GM19239 (cell line): ENCODE measurements at places on chromosomes 3 and 15.

DNA sequence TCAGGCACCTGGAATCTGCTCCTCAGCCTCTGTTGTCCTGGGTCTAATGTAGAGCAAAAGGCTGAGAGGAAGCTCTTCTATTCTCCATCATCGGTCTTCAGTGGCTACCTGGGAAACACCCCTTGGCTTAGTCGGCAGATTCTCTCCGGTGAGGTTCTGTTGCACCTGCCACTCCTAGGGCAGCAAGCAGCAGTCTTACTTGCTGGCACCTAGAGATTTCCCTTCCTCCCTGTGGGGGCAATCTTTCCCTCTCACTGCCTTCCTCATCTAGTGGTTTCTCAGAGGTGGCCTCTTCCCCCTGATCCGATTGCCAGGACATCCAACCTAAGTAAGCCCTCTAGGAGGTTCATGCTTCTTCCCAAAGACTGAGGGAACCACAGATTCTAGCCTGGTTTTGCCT, 60.8 kb downstream of the PLS1 start:
- DNase-seq = no peak

DNA sequence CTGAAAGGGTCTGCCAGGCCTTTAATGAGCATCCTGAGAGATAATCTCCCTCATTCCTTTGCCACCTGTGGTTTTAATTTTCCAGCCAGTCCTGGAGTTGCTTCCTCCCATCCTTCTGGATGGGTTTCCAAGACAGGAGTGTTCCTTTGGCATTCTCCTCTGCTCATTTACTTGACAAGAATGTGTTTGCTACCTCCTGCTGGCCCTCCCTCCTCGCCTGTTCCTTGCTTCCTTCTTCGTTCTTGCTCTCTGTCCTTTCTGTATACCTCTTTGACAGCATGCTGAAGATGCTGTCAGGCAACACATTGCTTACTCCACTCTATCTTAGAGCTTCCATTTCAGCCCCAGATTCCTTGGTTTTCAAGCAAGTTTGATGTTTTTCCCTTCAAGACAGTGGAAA, 46.0 kb downstream of the ERC2 start:
- no peak for DNase-seq

- DNase-seq = no peak
Observed at GRCh38 chr3:189756582-189757078, 125.4 kb downstream of the TP63 start.

GRCh38 chr3:38985581-38985980, 66.2 kb downstream of the SCN11A start:
- no peak for DNase-seq

- DNase-seq = no peak
Observed at GRCh38 chr3:194906970-194907629, 221.4 kb downstream of the FAM43A start.

DNA sequence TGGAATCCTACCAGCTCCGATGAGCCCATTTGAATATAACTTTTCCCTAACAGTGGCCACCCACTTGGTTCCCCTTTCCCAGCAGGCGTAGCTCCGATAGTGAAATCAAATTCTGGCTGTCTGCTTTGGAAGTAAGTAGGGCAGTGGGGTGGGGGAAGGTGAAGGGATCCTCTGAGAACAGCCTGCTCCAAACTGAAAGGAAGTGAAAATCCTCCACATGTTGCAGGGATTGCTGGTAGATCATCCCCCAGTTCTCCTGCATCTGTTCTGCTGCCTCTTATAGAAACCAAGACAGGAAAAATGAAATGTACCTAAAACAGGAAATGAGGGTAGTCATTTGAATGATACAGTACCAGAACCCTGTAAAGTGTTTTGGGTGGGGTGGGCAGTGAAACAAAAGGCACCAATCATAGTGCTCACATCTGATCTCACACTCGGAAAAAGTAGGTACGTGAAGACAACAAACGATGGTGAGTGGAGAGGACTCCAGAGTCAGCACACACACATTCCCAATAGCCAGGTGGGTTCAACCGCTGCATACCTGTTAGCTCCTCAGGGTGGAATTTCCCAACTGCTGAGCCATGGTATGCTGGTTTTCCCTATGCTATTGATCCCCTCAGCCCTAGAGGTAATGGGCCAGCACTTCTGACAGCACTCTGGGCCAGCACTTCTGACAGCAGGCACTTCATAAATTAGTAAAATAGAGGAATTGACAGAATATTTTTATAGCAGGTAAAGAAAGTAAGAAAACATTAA, 304.9 kb upstream of the ADAMTS9 start:
- no peak for DNase-seq

DNA sequence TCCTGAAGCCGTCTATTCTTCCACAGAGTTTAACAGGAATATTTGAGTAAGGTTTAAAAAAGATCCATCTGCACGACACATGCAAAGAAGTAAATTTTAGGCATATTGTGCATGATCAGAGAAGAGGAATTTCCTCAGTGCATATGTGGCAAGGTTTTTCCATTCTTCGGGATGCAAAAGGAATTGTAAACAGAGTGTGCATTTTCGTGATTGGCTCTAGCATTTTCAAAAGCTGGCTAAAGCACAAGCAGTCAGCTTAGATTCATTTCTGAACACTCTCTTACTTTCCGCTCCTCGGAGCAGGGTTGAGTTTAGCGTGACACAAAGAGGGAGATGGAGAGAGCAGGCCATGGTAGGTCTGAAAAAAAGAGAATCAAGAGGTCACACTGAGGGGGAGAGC, 128.2 kb downstream of the ADAMTS9 start:
- no peak for DNase-seq

GRCh38 chr3:168424059-168424734, 328.5 kb upstream of the GOLIM4 start:
- DNase-seq = no peak

DNA sequence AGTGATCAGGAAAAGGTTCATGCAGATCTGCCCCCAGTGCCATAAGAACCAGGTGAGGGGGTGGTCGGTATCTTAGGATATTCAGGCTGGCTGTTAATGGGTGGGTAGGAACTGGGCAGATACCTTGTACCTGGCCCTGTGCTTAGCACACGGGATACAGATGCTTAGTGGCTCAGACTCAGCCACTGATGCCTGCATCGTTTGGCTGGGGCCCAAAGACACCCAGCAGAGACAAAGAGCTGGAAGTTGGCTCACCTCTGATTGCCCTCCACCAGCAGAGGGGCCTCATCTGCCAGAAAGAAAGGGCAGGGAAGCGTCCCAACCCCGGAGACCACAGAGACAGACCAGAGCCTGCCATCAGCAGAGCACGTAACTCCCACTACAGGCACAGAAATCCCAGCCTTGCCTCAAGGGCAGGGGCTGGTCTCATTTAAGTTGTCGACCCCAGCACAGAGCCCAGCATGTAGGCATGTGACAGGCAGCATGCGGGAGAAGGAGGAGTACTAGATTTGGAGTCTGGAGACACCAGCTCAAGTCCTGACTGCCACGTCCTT, 64.1 kb upstream of the SLC6A1 start:
- no peak for DNase-seq

GRCh38 chr3:160546727-160547126, 18.6 kb downstream of the KPNA4 start:
- no peak for DNase-seq

- no peak for DNase-seq
Observed at GRCh38 chr3:94336046-94336753, 273.3 kb downstream of the NSUN3 start.
